ENCODE measurements at places on chromosomes 6 and 20.

GRCh38 chr6:331622-332521, 39.6 kb downstream of the DUSP22 start:
- no peak for DNase-seq

- DNase-seq, result no peak
Observed at GRCh38 chr20:3745686-3746173, 13.2 kb downstream of the HSPA12B start.

DNA sequence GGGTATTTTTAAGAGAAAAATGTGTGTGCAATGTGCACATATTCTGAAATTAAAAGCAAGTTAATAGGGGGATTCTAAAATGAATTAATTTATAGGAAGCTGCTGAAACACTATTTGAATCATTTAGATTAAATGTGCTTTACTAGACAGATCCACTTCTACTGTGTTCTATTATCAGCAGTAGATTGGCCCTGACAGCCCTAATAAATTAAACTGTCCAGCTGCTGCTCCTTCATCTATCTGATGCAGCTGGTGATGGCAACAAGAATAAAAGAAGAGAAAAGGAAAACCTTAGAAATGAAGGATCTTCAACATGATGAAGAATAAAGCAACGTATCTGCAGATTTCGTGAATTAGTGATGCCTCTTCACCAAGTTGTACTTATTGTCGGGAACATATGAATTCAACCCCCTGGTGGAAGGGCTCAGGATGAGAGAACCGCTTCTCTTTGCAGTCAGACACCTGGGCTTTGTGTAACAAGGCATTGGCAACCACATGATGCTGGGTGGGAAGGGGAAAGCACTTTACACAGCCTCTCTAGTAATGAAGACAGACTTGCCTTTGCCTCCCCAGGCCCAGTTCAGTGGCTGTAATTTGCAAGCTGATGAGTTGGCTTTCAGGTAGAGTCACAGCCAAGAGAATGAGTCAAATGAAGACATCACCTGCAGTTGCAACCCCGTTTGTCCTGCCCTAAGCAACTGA, 94.4 kb downstream of the LAMP5 start:
- no peak for DNase-seq

DNA sequence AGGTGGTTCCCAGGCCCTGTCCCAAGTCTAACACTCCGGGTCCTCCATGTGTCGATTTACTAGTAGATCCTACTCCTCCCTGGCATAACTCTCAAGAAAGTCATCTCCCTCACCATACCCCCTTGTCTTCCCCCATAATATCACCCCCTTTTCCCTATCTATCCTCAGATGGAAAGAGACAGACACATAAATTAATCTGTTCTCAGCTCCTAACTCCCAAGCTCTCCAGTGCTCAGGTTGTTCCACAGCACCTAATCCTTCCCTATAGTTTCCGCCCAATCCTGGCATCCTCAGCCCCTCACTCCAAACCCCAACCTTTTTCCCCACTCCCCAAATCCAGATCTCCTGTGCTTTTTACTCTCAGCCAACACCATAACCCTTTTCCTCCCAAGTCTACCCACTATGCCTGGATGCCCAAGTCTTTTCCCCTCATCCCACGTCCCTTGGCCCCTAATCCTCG, 808 bp downstream of the ILRUN start:
- no peak for DNase-seq

DNA sequence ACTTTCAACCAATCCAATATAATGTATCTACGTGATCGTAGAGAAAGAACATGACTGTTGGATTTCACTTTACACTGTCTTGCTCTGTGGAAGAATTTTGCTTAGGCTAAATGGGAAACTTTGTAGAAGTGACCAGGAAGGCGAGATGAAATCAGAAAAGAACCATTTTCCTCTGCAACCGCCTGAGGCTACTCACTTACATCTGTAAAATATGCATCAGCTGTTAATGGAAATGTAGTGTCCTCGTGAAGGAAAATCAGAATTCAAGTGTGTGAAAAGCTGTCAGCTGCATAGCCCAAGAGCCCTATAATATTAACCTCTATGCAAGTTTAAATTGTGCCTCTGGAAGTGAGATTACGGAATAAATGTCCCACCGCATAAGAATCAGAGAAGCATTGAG, 277.9 kb downstream of the C6orf118 start:
- DNase-seq, result no peak

DNA sequence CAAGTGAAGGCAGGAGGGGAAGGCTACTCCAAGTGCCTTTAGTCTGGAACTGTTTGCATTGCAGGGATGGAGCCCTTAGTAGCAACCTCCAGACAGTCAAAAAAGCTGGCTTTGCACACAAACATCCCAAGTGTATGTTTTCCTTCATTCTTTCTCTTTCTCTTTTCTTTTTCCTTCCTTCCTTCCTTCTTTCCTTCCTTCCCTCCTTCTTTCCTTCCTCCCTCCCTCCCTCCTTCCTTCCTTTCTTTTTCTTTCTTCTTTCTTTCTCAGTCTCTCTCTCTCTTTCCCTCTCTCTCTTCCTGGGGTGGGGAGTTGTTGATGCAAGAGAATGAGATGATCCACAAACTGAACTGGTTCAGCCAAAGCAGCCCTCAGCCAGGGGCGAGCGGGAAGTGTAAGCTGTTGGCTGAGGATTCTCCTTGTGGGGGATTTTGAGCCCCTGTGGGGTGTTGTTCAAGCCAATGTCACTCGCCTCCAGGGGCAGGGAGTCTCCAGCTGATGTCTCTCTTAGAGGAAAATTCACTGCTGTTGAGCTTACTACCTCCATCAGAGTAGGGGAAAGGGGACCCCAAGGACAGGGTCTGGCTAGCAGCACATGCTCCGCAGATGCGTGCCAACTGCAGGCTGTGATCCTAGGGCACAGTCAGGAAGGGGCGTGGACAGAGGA, 11.7 kb downstream of the RSPO4 start:
- DNase-seq, result no peak

GRCh38 chr6:35736253-35736894, 458 bp upstream of the ARMC12 start:
- DNase-seq, result peak; percentile 86

DNA sequence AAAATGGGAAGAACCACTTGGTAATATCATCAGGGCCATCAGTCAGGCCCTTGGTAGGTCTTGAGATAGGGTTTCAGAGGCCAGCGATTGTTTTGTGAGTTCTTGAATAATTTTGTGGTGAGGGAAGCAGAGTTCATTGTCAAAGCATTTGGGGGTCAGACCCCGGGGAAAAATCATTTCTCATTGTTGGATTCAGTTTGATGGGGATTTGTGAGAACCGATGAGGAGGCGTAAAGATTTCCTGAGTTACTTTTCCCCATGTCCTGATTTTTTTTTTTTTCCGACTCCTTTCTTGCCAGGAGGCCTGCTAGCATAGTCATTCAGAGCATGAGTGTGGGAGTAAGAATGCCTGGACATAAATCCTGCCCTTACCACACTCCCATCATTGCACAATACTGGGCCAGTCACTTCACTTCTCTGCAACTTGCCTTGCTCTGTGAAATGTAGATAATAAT, 60.3 kb downstream of the TSHZ2 start:
- no peak for DNase-seq

- no peak for DNase-seq
Observed at GRCh38 chr6:163904186-163904585, 489.7 kb downstream of the QKI start.

GRCh38 chr6:15879371-15880261, 216.8 kb upstream of the DTNBP1 start:
- peak; percentile 23 for DNase-seq

GRCh38 chr6:34301408-34301807, 52.6 kb upstream of the SMIM29 start:
- no peak for DNase-seq

DNA sequence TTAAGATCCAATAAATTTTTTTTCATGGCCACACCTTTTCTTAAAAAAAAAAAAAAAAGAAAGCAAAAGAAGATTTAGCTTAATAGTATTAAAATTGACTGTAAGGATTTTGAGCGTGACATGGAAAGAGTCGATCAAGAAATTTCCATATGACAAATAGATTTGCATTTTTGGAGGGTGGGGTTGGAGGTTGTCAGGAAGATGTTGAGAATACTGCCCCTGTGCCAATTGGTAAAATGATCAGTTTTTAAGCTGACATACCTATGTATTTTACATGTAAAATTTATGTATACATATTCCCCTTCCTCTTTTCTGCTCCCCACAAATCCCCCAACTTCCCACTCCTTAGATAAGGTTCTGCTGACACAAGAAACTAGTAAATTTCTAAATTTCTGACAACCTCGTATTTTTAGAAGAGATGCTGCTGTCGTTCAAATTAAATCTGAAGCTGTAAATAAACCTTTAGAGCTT, 520.9 kb downstream of the CD83 start:
- DNase-seq, result no peak

DNA sequence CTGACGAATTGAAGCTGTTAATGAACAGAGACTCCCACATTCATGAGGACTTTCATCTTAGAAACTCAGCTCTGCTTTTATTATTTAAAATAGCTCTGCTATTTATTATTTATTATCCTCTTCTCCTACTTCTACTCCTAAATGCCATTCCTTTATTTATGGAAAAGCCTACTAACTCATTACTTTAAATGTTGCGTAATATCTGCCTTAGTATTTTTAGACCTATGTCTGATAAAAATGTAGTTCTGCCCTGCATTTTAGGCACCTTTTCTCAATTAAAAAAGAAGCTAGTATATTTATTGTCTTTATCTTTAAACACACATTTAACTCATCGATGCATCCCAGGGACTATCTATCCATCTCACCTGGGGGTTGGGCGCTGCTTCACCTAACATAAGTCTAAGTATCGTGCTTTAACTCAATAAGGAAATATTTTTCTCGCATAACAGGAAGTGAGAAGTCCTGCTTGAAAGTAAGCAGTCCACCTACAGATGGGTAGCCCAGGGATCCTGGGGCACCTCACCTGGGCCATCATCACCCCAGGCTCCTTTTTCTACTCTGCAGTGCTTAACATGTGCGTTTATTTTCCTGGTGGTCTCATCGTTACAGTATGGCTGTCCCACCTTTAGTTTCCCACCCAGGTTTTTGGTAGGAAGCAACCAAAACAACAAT, 31.3 kb upstream of the FAM184A start:
- DNase-seq, result no peak

GRCh38 chr6:151747896-151748295, 59.6 kb upstream of the ESR1 start:
- DNase-seq, result no peak

DNA sequence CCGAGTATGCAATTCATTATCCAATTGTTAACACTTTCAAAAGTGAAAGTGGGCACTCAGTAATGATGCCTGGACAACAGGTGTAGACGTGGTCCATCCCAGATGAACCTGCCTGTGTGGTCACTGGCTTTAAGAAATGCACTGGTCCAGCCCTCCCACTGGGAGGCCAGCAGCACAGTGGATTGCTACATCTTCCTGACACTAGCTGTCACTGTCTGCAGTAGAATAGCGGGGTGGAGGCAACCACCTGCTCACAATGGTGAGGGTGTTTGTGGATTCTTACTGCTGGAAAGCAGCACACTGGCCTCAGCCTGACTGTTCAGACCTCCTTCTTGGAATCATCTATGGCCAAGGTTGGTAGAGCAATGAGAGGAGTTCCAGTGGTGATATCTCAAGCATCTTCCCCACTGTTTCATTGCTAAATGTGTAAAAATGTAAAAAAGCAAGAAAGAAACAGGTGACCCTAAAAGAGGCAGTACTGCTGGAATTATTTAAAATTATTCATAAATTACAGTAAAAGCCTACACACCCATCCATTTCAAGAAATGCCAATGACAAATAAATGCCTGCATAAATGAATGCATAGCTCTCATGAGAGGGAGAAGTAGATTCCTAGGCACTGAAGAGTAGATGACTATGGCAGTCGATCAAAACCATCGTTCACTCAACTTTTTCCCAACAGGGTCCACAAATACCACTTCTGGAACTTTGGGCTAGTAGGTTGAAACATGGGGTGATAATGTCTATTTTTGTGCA, 228.0 kb upstream of the PLN start:
- no peak for DNase-seq

DNA sequence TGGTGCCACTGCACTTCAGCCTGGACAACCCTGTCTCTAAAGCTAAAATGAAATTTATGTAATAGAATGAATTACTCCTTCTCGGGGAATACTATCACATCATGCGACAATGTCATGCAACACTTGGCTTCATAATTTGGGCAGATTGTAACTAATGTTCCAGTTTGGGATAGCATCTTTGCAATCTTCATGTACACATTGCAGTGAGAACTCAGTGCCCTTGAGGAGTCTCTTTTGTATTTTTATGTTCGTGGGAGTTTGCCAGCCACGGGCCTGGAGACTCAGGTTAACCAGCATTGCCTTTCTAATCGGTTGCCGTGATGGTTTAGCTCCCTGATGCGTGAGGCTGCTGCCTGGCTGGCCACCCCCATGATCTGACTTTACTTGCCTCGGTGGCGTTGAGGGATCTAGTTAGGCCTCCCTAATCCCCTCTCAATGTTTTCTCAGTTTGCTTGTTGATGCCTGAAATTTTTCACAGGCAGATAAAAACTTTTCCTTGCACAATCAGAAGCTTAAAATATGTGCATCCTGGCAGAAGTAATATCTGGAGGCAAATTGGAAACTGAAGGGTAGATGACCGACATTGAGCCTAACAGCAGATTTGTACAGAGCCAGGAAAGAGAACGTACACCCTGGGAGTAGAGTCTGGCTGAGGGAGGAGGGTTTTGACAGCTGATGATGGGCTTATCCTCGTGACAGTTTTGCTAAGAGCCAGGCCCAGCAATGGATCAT, 2.4 kb downstream of the GMPR start:
- DNase-seq, result no peak

- no peak for DNase-seq
Observed at GRCh38 chr6:85049282-85049681, 284.9 kb upstream of the TBX18 start.

DNA sequence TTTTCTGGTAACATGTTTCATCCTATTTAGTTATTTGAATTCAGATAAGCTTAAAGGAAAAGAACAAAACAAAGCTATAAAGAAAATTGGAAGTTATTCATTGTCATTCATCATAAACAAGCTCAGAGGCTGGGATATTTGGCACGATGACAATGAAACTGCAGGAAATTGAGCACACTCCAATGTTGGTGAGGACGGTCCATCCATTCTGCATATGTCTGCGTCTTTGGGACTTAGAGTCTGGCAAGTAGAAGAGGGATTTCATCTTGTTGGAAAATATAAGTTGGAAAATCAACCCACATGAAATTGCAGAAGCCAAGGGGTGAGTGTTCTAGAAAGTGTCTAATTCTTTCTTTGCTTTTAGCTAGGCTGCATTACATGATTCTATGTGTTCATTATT, 78.4 kb downstream of the HDGFL1 start:
- DNase-seq, result no peak

DNA sequence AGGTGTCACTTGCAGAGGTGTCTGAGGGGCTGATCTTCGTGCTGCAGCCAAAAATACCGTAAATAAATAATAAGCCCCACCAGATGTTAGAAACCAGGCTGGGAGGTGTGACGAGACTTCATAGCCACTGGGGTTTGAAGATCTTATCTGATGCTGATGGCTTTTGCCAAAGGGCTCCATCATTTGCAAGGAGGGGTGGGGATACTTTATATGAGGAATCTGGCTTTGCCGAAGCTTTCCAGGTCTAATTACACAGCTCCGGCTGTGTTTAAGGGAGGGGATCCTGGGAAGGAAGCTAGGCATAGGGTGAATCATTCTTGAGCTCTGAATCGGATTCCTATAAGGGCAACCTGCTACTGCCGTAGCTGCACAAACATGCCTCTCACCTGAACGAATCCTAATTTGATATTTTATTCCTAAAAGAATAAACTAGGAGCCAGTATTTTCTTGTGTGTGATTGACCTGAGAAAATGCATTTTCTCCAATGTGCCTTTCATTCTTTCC, 249.6 kb downstream of the SOD2 start:
- DNase-seq, result no peak

GRCh38 chr20:14062171-14062570, 66.9 kb downstream of the MACROD2 start:
- no peak for DNase-seq

GRCh38 chr6:21726676-21727075, 133.1 kb downstream of the SOX4 start:
- no peak for DNase-seq

Measured in small intestine (tissue), 16 donors.